ENCODE measurements at places on chromosomes 4 and X.

DNA sequence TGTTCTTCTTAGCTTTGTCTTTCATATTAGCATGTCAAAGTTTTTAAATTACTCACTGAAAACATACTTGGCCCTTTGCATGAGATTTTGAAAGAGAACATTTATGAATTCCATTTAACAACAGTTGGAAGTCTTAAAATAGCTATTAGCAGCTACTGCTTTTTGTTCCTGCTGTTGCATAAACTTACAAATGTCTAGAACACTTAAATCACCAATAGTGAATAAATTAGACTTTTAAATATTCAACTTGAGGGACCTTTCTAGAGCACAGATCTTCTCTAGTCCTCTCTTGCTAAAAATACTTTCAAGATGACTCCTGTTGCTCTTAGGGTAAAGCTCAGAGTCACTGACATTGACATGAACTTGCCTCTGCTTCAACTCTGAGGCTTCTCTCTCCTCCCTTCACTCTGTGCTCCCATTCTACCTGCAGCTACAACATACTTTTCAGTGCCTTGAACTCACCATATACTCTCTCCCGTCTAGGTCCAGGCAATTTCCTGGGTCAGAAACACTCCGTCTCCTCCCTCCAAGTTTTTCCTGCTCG, 15.8 kb upstream of the TXK start:
- DNase-seq: no peak

DNA sequence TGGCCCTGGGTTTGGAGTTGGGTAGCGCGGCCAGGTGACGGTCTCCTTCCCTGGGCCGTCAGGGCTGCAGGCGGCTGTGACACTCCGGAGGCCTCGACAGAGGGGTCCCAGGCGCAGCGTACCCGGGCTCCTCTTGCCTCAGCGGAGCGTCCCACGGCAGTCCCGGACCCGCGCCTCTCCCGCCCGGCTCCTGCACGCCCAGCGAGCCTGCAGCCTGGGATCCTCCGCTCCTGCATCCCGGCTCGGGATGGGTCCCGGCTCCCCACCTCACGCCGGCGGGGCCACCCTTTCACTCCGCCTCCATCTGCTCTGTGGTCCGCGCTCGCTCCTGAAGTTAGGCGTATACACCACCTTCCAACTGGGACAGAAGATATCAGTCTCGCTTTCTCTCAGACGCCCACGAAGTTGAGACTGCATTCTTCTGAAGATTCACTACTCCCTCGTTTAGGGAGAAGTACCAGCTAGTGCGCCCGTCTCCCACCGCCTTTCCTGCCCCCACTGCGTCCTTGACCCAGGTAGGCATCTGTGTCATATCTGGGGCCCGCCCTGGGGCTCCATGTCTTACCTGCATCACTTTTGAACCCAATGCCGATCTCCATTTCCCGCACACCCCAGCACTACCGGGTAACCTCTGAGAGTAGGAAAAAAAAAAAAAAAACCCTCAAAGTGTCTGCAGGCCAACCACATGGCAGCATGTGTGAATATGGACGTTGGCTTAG, 32.3 kb upstream of the KDR start:
- DNase-seq: no peak

DNA sequence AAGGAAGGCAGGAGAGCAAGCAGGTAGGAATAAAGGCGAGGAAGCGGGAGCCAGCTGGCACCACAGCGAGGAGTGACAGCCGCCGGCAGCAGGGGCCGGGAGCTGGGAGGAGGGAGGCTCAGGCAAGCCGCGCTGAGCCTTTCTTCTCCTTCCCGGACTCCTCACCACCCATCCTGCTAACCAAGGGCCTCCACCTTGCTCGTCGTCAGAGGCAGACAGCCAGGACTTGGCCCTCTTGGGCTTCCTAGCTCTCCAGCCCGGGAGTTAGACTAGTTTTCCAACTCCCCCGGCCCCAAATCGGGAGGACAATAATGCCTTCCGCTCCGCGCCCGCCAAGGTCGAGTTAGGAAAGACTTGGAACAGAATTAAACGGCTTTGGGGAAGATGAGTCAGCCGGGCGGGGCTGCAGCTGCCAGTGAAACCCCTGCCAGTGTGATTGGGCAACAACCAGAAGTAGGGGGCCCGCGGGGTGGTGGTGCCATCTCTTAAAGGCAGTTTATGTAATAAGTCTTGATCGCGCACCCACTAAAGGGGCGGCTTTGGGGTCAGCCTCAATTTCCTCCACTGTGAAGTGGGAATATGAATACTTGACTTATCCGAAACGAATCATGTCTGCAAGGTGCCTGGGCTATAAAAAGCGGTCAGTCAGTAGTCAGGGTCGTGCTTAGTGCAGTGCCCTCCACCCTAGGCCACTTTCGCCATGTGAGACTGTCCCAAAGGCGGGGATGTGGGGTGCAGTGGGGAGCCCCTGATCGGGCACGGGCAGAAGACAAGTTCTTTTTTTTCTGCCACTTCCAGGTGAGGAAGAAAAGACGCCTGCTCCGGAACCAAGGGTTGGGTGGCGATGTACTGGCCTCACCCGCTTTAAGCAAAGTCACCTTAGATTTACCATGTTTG, 6.7 kb upstream of the HSD17B10 start:
- peak; percentile 20 for DNase-seq

GRCh38 chr4:111011458-111011857, 388.6 kb upstream of the PITX2 start:
- no peak for DNase-seq

- no peak for DNase-seq
These were observed 229.8 kb downstream of the DKK2 start for GRCh38 chr4:106806158-106806797.

DNA sequence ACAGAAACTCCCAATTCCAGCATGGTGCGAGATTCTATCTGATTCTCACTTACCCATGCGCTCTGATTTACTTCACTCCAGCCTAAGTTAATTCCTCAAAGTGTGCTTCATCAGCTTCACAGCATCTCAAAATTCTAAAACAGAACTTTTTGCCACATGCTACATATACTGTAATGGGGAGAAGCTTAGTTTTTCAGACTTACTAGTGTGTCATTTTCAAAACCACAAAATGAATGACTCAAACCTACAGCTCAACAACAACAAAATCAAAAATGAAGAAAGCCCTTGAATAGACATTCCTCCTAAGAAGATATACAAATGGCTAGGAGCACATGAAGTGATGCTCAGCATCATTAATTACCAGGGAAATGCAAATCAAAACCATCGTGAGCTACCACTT, 14.9 kb downstream of the IRF2 start:
- no peak for DNase-seq

GRCh38 chrX:55663584-55663983, 40.4 kb downstream of the FOXR2 start:
- no peak for DNase-seq

- DNase-seq: peak; percentile 25
These were observed 23.8 kb upstream of the ARHGAP10 start for GRCh38 chr4:147707892-147708672.

- no peak for DNase-seq
These were observed 20.3 kb downstream of the DGKQ start for GRCh38 chr4:952881-953573.

GRCh38 chr4:115969756-115970155, 856.3 kb upstream of the NDST4 start:
- no peak for DNase-seq

DNA sequence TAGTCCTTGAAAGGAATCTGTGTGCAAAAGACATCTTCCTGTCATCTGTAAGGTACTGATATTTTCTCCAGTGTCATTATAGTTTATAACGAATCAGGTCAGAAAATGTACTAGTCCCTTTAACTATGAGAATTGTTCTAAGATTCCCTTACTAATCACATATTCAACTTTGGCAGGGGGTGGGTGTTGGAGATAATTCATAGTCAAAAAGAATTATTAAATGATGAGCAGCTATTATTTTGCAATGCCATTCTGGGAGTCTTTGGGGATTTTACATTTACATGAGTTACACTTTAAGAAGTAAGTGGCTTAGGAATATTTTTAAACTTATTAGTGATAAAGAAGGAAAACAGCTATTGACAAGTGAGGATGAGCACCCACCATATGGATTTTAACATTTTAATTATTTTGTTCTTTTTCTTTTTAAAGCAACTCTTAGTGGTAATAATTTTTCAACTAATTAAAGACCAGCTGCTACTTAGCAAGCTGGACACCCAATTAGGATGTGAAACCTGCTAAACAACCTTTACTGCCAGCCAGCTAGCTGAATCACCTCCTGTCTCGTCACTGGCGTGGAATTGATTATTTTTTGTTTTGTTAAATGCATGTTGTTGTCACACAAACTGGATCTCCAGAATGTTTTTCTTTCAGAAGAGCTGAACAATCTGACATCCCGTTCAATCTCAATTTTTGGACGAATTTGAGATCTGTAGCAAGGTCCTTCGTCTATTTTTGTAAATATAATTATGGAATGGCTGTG, 219.2 kb downstream of the ARAP2 start:
- no peak for DNase-seq

DNA sequence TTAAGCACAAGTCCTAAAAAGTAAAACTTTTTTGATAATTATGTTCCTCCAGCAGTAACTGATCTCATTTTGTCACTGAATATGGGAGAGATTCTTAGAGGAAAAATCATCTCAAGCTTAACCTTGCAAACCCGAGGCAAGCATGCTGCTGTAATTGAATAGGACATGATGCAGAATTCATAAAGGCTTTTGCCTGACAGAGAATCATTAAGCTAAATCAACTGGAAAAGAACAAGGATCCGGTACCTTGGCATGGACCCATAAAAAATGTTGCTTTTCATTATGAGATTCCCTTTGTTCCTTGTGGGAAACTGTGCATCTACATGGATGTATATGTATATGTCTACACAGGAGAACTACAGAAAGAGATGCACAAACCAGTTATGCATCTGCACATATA, 149.1 kb downstream of the PAPSS1 start:
- DNase-seq: no peak
